ENCODE measurements at places on chromosomes 5 and 9.

- no peak for DNase-seq
Observed at GRCh38 chr5:171449426-171449825, 30.0 kb downstream of the FGF18 start.

- no peak for DNase-seq
Observed at GRCh38 chr5:115189866-115190265, 20.2 kb upstream of the TRIM36 start.

DNA sequence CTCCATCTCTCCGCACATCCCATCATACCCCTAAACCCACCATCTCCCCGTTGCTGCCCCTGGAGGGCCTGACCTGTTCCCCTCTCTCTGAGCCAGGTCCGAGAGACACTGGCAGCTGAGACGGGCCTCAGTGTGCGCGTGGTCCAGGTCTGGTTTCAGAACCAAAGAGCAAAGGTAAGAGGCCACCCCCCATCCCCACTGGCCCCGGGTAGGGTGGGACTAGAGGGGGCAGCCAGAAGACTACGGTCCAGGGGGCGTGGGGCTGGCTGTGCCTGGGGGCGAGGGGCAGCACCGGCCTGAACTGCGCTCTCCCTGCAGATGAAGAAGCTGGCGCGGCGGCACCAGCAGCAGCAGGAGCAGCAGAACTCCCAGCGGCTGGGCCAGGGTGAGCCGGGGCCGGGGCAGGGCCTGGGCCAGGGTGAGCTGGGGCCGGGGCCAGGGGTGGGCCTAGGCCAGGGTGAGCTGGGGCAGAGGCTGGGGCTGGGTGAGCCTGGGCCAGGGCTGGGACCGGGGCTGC, 79.8 kb downstream of the LMX1B start:
- no peak for DNase-seq

- DNase-seq = no peak
Observed at GRCh38 chr9:114394523-114395333, 6.9 kb upstream of the AKNA start.

DNA sequence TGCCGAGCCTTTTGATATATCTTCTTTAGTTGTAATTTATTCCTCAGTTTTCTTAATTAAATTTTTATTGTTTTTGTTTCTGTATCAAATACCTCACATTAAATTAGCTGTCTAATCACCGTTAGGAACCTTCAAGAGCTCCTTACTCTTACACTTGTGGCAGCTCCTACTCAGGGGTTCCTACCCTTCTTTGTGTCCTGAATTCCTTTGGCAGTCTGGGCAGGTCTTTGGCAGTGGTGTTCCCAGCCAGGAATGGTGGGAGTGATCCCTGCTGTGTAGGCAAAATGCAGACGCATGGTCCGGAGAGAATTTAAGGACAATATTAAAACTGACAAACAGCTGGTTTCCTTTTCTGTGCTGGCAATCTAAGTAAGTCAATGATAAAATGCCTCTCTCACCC, 41.8 kb downstream of the MAST4 start:
- DNase-seq = no peak

GRCh38 chr5:42490831-42491230, 67.6 kb downstream of the GHR start:
- DNase-seq = no peak

DNA sequence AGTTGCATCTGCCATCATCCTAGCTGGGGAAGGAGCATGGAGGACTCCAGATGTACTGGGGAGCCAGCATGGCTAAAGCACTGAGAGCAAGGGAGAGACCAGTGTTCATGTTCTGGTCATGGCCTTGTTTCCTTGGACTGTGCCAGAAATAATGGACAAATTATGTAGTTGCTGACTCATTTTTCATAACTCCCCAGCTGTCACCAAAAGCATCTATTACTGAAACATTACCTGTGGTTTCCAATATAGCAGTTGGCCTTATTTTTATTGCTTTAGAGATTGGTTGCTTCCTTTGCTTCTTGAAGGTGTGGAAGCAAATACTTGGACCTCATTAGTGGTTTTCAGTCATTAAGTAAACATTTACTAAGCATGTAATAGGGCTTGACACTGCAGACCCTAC, 11.3 kb downstream of the RALGPS1 start:
- no peak for DNase-seq

DNA sequence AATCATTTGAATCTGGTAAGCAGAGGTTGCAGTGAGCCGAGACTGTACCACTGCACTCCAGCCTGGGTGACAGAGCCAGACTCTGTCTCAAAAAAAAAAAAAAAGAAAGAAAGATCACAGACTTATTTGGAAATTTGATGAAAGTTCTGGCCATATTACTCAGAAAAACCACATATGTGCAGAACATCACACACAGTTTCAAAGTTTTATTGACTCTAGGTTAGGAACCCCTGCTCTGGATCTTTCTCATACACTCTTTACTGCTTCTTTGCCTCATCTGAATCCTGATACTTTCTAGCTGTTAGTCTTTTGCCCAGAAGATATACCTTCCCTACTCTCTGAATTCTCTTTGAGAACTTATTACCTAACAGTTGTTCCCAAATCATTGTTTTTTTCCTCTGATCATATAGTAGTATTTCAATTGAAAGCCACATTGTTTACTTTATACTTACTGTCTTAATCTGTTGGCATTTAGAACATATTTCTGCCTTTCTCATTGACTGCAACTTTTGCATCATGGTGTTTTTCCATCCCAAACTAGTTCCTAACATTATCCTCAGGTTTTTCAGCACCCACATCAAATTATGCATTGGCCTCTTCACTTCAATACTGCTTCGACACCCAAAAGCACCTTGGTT, 68.7 kb downstream of the LNPEP start:
- no peak for DNase-seq

DNA sequence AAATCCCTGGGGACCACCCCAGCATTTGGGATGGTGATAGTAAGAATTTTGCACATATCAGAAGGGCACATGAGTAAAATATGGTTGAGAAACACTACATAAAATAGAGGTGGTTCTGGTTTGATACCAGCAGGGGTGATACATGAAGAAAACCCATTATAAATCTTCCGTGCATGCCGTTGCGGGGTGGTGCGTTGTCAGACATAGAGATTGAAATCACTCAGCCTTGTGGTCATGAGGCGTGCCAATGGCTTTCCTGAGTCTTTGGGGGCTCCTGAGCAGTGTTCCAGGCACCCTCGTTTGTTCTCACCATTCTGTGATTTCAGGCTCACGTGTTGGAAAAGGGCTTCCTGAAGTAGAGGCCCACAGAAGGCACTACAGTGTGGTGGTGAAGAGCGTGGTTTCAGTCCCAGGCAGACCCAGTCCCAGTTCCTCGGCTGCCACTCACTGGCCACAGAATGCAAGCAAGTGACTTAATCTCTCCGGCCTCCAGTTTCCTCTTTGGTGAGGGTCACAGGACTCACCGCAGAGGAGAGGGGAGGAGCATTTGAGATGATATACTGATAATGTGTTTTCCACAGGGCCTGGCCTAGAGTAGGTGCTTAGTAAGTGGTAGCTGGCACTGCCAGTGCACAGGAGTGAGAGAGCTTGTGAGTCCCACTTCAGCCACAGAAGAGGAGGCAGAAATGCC, 20.5 kb upstream of the GLRX start:
- DNase-seq = peak; percentile 61

GRCh38 chr5:136892000-136892399, 526.7 kb upstream of the TRPC7 start:
- DNase-seq = no peak

GRCh38 chr9:106626936-106627335, 236.0 kb upstream of the ZNF462 start:
- no peak for DNase-seq
